Activated CD8-positive, alpha-beta memory T cell treated with anti-CD3 and anti-CD28 coated beads for 36 hours (primary cell): ENCODE measurements at places on chromosomes 2 and 18. TPM values are rescaled to one million over a fixed set of nuclear protein-coding genes. Genes with fewer than 3 reads are reported as not detected.

The CIB4 gene
- total RNA-seq, result not detected

The MYCN gene
- total RNA-seq, result not detected

The LIMS4 gene
- 0.78 TPM for total RNA-seq

The GFPT1 gene
- 35.8 TPM for total RNA-seq

The STPG4 gene
- total RNA-seq, result 0.32 TPM

The CAPN10 gene
- total RNA-seq, result 41.2 TPM

The FSHR gene
- not detected for total RNA-seq

The PRKAG3 gene
- not detected for total RNA-seq

The COLEC11 gene
- 0.38 TPM for total RNA-seq
